ENCODE measurements at places on chromosomes 11 and 22. TPM values are rescaled to one million over a fixed set of nuclear protein-coding genes. Genes with fewer than 3 reads are reported as not detected.

DNA sequence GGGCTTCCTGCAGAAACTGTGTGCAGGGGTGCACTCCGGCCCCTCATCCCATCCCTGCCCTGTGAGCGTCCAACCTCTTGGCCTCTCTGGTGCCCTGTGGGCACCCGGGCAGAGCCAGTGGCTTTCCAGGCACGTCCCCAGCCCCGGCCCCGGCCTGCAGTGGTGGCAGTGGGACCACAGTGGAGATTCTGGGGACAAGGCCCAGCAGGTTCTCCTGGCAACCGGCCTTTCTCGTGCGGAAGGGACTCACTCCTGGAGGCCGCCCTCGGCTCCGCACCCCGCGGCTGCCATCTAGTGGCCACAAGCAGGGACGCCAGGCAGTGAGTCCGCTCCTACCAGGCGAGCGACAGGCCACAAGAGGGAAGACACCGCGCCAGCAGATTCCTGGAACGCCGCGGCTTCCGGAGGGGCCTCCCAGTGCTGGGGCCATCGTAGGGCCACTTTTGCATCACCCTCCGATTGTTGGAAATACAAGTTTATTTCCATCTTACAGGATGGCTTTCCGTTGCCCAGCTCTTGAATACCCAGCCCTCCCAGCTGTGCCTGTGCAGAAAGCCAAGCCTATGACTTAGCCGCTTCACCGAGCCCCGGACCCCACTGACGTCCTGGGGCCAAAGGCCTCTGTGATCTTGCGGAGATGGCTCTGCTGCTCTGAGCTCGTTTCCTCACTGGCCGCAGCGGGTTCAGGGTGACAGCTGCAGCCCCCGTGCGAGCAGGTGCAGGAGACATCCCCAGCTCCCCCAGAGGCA, 357.3 kb downstream of the CTTN start:
- peak; percentile 68 for DNase-seq

DNA sequence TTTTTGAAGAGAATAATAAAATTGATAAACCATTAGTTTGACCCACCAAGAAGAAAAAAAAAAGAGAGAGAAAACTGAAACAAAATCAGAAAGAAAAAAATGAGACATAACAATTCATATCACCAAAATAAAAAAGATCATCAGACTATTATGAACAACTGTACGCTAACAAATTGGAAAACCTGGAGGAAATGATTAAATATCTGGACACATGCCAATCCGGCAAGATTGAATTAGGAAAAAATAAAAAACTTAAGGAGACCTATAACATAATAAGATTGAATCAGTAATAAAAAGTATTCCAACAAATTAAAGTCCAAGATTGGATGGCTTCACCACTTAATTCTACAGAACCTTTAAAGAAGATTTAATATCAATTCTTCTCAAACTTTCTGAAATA, 136.7 kb downstream of the CASP12 start:
- no peak for DNase-seq

The H19 gene
- total RNA-seq, result 199 TPM

The ARHGAP42 gene
- 11.2 TPM for total RNA-seq

The SYT9 gene
- 11.3 TPM for total RNA-seq

- no peak for DNase-seq
These were observed 2310.2 kb downstream of the LRRC4C start for GRCh38 chr11:39149214-39149613.

The NUP98 gene
- total RNA-seq, result 24.7 TPM

DNA sequence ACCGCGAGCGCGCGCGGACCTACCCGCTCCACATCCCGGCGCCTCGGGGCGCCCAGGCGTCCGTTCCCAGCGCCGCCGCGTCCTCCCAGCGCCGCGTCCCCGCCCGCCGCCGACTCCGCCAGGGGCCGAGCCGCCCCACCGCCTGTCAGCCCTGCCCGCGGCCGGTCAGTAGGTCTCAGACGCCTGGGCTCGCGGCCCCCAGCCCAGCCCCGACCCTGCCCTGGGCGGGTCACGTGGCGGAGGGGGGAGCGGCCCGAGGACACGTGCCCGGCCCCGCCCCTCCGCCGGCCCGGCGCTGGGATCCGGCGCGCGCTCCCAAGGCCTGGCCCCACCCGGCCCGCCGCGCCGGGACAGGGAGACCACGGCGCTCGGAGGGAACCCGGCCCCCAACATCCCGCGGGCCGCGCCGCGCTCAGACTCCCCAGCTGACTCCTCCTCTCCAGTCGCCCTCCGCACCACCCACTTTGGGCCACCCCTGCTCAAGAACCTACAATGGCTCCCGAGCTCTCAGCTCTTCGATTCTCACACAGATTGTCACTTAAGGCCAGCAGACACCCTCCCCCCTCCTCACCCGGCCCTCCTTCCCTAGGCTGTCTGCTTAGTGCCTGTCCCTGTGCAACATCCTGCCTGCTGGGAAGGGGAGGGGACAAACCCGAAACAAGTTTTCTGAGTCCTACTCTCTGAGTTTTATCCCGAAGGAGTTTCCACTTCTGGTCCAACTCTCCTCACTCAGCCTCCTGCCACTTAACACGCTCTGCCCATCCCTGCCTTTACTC, at the start of gene RAB3IL1:
Gene RAB3IL1, minus strand, starts transcription at position 233 of the 776 bp plus-strand sequence. Its CDS starts 199 bp downstream, at position 34.
- DNase-seq, result peak; percentile 62

DNA sequence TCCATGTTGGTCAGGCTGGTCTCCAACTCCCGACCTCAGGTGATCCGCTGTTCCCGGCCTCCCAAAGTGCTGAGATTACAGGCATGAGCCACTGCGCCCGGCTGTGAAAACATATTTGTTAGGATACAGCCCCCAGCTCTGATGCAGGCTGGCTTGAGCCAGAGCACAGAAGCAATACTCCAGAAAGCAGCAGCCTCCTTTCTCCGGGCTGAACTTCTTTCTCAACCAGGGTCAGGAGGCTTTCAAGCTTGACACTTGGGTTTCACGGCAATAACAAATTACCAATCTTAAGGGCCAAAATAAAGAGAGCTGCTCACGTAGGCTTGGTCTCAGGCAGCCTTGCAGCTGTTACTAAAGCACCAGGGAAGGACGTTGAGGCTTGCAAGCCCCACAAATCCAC, 10.8 kb upstream of the CECR2 start:
- DNase-seq, result no peak

The ACCSL gene
- total RNA-seq, result not detected

GRCh38 chr11:108019870-108020540, 11.3 kb downstream of the CUL5 start:
- no peak for DNase-seq

DNA sequence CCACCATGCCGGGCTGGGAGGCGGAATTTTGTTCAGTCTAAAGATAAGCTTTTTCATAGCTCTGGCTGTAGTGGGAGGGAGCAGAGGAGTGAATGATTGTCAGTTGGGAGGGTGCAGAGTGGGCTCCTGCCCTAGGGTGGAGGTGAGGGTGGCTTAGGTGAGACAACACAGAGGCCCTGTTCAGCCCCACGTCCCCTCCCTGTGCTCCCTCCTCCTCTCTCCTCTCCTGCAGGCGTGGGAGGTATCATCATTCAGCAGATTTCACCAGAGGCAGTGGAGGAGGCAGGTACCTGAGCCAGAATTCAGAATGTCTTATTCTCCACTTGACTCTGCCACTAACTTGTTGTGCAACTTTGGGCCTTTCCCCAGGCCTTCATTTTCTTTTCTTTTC, 1.7 kb upstream of the THRSP start:
- DNase-seq, result no peak

The VSTM5 gene
- total RNA-seq, result not detected

The UPK3A gene
- total RNA-seq, result not detected

DNA sequence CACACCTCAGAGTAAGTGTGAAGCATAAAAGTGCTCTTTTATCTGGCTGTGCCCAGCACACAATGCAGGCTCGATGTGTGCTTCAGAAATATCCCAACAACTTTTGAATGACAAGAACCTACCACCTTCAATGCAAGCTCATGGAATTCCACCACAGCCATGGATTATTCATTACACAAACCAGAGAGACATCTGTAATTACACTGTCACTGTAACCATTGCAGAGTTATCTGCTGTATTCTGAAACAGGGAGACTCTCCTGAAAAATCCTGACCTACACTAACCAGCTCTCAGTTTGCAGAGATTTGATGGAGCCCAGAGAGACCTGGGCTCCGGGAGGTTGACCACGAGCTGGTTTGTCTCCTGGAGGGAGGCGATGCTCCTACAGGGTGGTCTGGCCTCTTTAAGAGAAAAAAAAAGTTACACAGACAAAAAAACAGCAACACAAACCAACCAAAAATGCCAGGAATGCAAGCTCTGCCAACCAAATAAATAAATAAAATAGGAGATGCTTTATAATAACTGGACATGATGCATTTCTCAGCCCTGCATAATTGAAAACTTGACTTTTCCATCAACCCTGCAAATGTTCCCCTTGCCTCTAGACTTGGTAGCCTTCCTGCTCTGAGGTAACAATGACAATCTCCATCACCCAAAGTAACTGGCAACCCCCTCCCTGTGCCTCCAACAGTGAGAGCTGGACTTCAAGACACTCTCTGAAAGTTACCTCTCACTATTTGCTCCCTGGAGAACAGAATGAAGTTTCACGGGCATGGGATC, 69.7 kb downstream of the ETS1 start:
- no peak for DNase-seq

- no peak for DNase-seq
These were observed 389.2 kb downstream of the JRKL start for GRCh38 chr11:96779030-96779429.

DNA sequence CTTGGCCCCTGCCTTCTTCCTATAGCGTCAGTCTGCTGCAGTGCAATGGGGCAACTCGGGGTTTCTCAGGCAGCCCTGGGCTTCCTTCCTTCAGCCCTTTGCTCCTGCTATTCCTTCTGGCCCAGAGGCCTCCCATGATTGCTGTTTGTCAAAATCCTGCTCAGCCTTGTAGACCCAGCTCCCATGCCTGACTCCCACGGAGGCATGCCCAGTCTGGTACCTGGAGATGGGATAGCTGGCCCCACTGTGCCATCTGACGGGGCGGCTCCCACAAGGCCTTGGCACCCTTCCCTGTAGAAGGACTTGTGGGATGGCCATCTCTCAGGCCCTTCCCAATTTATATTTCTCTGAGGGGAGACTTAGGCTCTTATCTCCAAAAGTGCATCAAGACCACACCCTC, 590 bp upstream of the CD6 start:
- DNase-seq, result no peak
